ENCODE measurements at places on chromosomes 12 and 14.

- peak; percentile 66 for DNase-seq
These were observed 62.5 kb upstream of the DUSP6 start for GRCh38 chr12:89414851-89415250.

- no peak for DNase-seq
These were observed 3.1 kb downstream of the FAM222A start for GRCh38 chr12:109716512-109717389.

GRCh38 chr12:118356809-118357256 lies 15.9 kb downstream of the TAOK3 start:
- peak; percentile 78 for DNase-seq

GRCh38 chr12:131290255-131290959 lies 336.7 kb downstream of the ADGRD1 start:
- no peak for DNase-seq

GRCh38 chr12:118714051-118714460 lies 267.3 kb upstream of the SRRM4 start:
- DNase-seq, result no peak

DNA sequence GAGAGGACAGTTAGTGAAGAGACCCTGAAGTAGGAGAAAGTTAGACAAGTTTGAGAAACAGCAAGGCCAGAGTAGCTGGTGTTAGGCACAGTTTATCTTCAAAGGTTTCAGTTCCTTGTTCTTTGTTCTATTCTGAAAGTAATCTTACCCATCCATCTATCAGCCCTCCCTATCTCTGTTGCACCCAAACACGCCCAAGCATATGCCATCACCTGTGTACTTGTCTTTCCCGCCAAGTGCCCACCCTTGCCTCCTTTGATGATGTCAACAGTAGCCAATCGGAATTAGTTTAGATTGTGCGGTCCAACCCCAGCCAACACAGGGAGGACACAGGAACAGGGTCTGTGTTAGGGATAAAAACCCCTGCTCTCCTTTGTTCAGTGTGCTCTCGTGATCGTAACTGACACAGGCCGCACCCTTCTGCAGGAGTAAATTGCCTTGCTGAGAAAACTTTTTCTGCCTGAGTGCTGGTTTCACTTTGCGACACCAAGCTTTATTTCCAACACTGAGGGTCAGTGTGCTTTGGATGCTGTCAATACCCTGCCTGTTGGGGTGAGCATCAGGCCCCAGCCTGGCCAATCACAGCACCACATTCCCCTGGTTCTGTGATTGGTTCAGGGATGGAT lies 4.7 kb upstream of the TMEM229B start:
- no peak for DNase-seq

DNA sequence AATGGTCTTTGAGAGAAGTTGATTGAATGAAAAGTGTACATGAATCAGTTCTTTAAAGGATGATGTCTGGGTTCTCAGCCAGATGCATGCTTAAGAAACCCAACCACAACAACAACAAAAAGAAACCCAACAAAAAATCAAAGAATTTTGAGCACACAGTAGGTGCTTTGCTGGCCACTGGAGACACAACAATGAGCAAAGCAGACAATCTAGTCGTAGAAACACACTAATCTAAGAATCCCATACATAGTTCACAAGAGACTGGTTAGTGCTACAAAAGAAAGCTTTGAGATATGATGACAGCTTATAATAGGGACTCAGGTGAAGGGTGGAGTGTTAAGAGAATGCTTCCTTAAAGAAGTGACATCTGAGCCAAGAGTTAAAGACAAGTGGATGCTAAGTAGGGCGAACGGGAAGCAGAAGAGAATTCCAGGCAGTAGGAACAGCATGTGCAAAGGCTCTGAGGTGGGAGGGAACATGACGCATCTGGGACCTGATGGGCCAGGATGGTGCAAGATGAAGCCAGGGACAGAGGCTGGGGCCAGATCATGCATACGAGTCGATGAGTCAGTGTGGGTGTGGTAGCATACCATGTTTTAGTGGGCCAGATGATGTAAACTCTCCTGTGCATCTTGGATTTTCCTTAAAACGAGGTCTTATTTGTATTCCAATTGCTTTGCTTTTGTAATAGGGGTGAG lies 4.6 kb upstream of the HIP1R start:
- DNase-seq, result peak; percentile 73

GRCh38 chr12:1559676-1560091 lies 34.7 kb downstream of the FBXL14 start:
- no peak for DNase-seq

All from astrocyte (in vitro differentiated cells and primary cell).